ENCODE measurements at places on chromosomes 1 and 21.

DNA sequence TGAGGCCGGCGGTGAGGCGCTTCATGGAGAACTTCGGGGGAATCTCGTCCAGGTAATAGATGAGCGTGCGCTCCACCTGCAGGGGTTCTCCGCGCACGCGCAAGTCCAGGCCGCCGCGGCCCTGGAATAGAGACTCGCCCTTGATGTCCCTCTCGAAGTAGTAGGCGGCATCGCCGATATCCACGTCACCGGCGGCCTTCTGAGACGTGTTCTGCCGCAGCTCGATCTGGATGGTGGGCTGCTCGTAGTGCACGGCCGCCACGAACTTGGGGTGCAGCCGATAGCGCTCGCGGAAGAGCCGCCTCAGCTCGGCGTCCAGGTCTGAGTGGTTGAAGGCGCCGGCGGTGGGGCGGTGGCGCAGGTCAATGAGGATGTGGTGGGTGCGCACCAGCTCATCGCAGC is 726 bp downstream of the TACSTD2 start:
- no peak for DNase-seq

DNA sequence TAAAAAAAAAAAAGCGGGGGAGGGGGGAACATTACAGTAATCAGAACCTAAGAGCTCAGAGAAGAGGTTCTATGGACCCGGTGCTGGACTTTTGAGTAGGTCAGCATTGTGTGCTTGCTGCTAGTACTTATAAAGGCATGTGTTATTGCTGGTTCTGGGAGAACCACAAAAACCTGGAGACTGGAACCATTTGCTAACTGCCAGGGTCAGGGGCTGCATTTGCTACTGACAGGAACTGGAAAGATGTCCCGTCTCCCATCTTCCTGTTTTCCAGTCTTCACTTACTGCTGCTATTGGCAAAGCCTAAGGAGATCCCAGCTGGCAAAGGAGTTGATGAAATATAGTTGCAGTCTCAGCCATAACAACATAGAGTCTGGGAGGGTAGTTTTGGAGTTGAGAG is 4.3 kb downstream of the RNF2 start:
- no peak for DNase-seq

DNA sequence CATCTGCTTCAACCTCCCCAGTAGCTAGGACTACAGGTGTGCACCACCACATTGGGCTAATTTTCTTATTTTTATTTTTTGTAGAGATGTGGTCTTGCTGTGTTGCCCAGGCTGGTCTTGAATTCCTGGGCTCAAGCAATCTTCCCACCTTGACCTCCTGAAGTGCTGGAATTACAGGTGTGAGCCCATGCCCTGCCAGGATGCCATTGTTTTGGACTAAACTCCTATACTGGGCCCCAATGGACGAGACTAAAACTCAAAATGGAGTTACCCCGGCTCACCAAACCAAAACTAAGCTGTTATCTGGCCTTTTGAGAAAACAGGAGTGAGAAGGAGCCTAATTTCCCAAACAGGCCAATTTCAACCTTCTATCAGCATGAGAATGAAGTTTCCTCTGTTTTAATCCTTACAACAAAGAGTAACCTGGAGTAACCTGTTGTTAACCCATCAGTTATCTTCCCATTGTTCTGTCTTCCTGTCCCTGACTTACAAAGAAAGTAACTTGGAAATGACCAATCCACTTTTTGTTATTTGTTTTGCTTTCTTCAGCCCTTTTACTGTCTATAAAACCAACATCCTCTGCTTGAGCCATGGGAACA is 29.6 kb downstream of the DMRTA2 start:
- no peak for DNase-seq

- DNase-seq = no peak
These were observed at the start of gene CFAP45 for GRCh38 chr1:159900086-159900680. TSS of gene CFAP45 (minus strand) at chr1:159900165. CDS start at chr1:159900098, 67 bp downstream.

DNA sequence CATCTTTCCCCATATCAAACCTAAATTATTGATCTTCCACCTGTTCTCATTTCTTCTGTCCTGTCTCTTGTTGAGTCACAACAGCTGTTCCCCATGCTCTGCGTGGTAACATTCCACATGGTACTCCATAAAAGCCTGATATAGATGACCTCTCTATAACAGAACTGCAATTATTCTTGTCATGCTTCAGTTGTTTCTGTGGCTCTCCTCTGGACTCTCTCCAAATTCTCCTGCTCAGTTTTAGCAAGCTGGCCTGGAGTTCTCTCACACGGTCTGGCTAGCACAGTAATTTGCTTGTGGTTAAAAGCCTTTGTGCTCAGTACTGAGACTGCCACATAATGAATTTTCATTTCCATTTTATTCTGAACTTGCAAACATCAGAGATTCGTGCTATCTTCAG is 10.6 kb upstream of the LRRC39 start:
- DNase-seq = no peak

- no peak for DNase-seq
These were observed 29.5 kb downstream of the TUT4 start for GRCh38 chr1:52523376-52523775.

GRCh38 chr1:159187033-159187432 is 15.6 kb downstream of the CADM3 start:
- no peak for DNase-seq

GRCh38 chr1:20511518-20512428 is 3.8 kb upstream of the MUL1 start:
- no peak for DNase-seq

DNA sequence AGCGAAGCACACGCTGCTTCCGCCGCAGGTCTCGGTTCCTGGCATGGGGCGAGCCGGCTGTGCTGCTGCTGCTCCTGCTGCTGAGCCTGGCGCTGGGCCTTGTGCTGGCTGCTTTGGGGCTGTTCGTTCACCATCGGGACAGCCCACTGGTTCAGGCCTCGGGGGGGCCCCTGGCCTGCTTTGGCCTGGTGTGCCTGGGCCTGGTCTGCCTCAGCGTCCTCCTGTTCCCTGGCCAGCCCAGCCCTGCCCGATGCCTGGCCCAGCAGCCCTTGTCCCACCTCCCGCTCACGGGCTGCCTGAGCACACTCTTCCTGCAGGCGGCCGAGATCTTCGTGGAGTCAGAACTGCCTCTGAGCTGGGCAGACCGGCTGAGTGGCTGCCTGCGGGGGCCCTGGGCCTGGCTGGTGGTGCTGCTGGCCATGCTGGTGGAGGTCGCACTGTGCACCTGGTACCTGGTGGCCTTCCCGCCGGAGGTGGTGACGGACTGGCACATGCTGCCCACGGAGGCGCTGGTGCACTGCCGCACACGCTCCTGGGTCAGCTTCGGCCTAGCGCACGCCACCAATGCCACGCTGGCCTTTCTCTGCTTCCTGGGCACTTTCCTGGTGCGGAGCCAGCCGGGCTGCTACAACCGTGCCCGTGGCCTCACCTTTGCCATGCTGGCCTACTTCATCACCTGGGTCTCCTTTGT is 2.6 kb downstream of the TAS1R3 start:
- no peak for DNase-seq

DNA sequence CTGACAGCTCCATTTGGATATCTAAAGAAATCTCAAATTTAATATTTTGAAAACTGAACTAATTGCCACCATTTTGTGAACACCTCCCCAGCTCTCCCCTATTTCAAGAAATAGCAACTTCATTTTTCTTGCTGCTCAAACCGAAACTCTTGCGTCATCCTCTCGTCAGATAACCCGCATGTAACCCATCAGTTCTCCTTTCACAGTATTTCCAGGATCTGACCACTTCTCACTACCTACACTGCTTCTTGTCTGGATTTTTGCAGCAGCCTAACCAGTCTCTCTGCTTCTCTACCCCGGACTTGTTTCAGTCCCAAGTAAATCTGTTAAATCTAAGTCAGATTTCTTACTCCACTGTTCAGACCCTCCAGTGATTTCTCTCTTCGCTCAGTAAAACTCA is 75.6 kb downstream of the MTR start:
- DNase-seq = no peak

GRCh38 chr1:25854554-25854953 is 4.7 kb downstream of the AUNIP start:
- no peak for DNase-seq

GRCh38 chr1:95118067-95118499 is 928 bp downstream of the TLCD4 start:
- DNase-seq = peak; percentile 29

DNA sequence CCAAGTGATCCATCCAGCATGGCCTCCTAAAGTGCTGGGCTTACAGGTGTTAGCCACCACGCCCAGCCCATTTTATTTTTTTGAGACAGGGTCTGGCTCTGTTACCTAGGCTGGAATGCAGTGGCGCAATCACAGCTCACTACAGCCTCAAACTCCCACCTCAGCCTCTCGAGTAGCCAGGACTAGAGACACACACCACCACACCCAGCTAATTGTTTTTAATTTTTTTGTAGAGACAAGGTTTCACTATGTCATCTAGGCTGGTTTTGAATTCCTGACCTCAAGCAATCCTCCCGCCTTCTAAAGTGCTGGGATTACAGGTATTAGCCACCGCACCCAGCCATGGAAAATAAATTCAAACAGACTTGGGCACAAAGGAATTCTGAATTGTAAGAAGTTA is 31.9 kb downstream of the PUM1 start:
- DNase-seq = no peak

GRCh38 chr1:117757668-117758067 is 151.8 kb downstream of the TENT5C start:
- DNase-seq = no peak

DNA sequence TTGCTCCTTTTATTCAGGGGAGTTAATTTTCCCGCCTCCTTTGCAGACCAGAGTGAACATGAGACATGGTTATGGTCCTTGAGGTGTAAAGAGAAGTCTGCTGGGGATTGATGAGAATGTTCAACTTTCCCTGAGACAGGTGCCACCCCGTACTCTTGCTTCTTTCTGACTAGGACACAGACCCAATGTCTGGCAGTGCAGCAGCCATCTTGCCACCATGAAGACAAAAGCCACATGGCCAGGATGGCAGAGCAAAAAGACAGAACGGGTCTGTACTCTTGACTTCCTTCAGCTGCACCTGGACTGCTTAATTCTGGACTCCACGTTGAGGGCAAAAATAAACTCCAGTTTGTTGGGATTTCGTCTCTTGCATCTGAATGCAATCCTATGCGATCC is 54.1 kb downstream of the KLHDC7A start:
- DNase-seq = no peak

GRCh38 chr1:165443539-165444311 is 1.2 kb downstream of the RXRG start:
- DNase-seq = no peak

DNA sequence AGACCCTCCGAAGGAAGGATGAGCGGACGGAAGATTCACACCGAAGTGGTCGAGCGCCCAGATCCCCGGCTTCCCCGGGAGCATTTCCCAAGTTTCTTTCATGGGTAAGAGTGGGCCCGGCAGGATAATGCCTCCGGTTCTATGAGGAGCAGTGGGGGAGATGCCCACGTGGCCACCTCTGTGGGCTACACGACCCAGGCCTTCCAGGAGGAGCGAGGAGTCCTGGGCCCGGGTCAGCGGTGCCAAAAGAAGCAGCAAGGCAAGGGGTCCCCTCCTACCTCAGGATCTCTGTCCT is 7.9 kb upstream of the NBPF11 start:
- no peak for DNase-seq

GRCh38 chr1:89483010-89483756 is 41.4 kb upstream of the LRRC8B start:
- peak; percentile 87 for DNase-seq

DNA sequence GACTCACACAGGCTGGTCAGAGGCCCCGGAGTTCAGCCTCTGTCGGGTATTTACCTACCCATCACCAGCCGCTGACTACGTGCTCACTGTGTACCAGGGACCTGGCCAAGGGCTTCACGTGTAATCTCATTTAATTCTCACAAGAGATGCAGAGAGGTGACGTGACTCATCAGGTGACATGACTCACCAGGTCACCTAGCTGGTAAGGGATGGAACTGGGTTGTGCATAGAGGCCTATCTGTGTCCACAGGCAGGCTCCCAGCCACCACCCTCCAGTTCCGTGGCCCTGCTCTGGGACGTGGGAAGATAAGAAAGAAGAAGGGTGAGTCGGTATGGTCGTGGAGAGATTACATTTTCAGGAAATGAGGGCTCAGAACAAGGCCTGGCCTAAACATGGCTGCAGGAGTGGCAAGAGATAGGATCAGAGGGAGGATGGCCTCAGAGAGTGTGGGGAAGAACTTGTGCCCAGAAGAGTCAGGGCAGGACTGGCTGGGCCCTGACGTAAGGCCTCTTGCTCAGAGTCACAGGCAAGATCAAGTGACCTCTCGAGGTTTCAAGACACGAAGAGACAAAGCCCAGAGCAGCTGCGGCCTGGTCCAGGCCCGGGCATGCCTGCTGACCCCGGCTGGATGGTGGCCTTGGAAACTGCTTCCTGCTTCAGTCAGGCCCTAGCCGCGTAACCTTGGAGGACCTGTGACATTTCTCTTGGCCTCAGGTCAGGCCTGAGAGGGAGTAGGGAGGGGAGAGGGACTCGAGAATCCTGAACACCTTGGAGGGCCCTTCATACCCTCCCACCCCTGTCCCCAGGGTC is 52.7 kb upstream of the WASF2 start:
- DNase-seq = peak; percentile 31

GRCh38 chr1:110198746-110199145 is 11.4 kb upstream of the KCNC4 start:
- DNase-seq = no peak

GRCh38 chr21:16838331-16838730 is 674.5 kb upstream of the CXADR start:
- no peak for DNase-seq

DNA sequence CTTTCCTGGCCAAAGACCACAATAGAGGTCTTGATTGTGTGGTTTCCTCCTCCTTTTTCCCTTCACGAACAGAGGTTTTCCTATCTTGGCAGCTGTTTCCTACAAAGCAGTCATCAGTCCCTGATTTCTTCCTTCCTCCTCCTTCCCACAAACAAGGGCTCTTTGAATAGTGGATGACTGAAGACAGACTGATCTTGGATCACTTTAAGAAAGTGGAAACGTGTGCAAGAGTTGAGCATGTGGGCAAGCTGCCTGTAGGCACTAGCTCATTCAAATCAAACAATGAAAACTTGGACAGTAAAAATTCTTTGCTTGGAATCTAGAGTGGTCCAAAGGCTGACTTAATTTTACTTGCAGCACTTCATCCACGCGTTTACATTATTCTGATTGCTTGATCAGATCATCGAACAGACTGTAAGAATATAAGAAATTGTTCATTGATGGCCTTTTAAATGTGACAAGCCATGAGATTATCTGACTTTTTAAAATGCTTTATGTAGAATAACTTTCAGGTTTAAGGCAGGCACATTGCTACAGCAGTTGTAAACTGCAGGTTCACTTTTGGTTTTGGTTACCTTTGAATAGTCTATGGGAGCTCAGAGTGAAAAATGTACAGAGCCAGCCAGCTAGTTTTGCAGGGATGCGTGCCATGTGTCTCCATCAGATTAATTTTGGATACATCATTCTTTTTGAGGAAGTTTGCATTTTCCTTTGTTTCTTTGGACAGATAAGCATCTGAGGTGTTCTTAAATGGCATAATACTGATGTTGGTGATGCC is 34.4 kb downstream of the ADGRL2 start:
- no peak for DNase-seq
